ENCODE measurements at places on chromosomes 5 and 9.

GRCh38 chr5:143807401-143807800 is 4.6 kb upstream of the HMHB1 start:
- DNase-seq: no peak

- no peak for DNase-seq
Measured at GRCh38 chr5:147474140-147474539, 35.7 kb downstream of the DPYSL3 start.

GRCh38 chr5:136285096-136285855 is 80.1 kb downstream of the TRPC7 start:
- DNase-seq: no peak

- no peak for DNase-seq
Measured at GRCh38 chr5:35117967-35118366, 70.2 kb upstream of the AGXT2 start.

Measured in ovary (tissue), 10 donors.